ENCODE measurements at places on chromosomes 5 and 9. TPM values are rescaled to one million over a fixed set of nuclear protein-coding genes. Genes with fewer than 3 reads are reported as not detected.

DNA sequence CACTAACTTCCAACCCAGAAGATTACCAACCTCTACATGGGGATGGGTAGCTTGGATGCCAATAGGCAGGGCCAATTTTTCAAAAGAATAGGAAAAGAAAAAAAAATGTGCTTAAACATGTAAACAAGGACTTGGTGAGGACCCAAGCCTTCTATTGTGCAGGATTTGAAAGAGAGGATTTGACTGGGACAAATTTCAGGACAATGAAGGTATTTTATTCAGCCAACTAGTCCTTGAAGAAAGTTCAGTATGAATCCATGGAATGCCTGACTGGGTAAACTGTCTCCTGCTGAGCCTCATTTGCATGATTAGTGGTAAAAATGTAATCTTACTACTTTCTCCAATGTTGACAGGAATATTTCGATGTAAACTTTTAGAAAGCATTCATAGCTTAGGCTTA lies 192.5 kb upstream of the RORB start:
- no peak for DNase-seq

- no peak for DNase-seq
These were observed 184.7 kb upstream of the ZNF462 start for GRCh38 chr9:106678273-106678672.

The GBGT1 gene
- 5.4 TPM for total RNA-seq

The OMD gene
- total RNA-seq, result 4.9 TPM

DNA sequence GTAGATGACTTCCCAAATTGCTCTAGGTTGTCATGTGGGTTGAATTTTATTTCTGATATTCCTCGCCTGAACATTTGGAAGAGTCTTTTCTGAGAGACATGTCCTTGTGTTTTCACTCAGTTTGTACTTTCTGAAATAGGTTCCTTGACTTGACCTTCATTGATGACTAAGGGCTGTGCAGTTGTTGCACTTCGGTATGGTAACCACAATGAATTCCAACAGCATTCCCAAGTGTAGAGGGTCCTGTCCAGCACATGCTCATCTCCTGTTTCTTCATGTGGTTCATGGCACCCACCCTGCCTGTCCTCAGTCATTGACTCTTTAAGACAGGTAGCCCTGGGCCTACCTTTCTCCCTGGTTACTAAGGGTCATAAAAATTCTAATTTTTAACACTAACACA lies 527.8 kb downstream of the MTRR start:
- no peak for DNase-seq

- no peak for DNase-seq
These were observed 67.4 kb upstream of the HRH2 start for GRCh38 chr5:175590471-175590881.

The NMUR2 gene
- total RNA-seq, result not detected

GRCh38 chr9:130707225-130707976 lies 13.8 kb downstream of the EXOSC2 start:
- DNase-seq, result peak; percentile 83

DNA sequence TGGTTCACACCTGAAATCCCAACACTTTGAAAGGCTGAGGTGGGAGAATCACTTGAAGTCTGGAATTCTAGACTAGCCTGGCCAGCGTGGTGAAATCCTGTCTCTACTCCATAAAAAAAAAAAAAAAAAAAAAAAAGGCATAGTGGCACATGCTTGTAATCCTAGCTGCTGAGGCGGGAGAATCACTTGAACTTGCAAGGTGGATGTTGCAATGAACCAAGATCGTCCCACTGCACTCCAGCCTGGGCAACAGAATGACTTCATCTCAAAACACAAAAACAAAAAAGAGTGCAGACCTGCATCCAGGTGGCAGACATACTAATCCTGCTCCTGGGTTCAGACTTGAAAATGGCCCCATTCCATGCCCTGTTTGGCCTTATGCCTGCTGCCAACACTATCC lies 21.8 kb upstream of the ADAMTS19 start:
- DNase-seq, result peak; percentile 48

GRCh38 chr9:112945620-112946208 lies 55.0 kb upstream of the SLC46A2 start:
- DNase-seq, result no peak

GRCh38 chr5:96648593-96648992 lies 13.6 kb upstream of the CAST start:
- no peak for DNase-seq

DNA sequence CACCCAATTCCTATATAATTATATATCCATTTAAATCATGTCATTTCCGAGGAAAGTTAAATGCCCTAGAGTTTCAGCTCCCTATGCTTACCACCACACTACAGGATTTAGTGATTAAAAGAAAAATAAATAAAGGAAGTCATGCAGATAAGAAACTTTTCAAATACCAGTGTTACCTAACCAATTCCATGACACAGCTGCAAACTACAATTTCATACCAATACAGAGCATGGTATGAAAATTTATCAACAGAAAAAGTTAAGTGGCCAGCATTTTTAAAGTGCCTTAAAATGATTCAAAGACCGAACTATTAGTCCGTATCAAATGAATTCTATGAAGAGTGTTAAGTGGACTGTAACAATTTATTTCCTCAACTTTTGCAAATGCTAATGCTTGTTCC lies 35.9 kb downstream of the CEP120 start:
- no peak for DNase-seq

DNA sequence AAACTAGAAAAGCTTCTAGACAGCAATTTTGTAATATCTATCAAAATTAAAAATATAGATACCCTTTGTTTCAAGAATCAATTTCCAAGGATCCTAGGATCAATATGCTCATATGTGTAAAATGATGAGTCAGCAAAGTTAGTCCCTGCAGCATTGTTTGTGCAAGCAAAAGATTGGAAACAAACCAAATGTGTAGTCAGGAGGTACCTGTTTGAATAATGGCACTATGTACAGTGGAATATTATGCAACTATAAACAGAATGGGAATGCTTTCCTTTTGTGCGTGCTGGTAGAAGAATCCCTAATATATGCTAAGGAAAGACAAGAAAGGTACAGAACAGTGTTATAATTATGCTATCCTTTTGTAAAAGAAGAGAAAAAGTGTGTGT lies 58.5 kb upstream of the PJA2 start:
- no peak for DNase-seq

The SLC6A7 gene
- not detected for total RNA-seq

The ORM2 gene
- not detected for total RNA-seq

GRCh38 chr5:14741131-14741530 lies 76.6 kb downstream of the OTULIN start:
- DNase-seq, result no peak

The HAVCR1 gene
- not detected for total RNA-seq

The SLC6A19 gene
- 0.66 TPM for total RNA-seq

GRCh38 chr9:8186560-8186959 lies 387.0 kb upstream of the DMAC1 start:
- no peak for DNase-seq

DNA sequence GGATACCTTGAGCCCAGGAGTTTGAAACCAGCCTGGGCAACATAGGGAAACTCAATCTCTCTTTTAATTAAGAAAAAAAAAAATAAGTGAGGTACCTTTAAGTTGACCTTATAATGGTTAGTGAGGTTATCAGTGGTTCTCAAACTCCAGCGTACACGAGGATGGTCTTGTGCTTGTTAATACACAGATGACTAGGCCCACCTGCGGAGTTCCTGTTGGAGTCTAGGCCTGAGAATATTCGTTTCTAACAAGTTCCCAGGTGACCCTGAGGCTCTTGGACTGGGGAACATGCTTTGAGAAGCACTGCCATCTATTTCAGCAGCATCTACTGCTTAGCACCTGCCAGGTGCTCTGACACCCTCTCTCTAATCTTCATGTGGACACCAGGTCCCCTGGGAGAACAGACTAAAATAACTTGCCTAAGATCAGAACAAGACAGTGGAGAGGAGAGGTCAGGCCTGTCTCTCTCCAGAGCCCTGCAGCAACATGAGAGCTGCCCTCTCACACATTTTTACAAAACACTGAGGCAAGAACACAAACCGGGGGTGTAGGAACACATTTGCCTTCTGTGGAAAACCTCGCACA lies 24.6 kb downstream of the TLE1 start:
- no peak for DNase-seq

The ST8SIA4 gene
- 2.1 TPM for total RNA-seq

- DNase-seq, result no peak
These were observed 119.6 kb downstream of the DROSHA start for GRCh38 chr5:31412324-31412723.
